ENCODE measurements at places on chromosomes 11 and 22. TPM values are rescaled to one million over a fixed set of nuclear protein-coding genes. Genes with fewer than 3 reads are reported as not detected.

The GNAZ gene
- total RNA-seq: 0.27 TPM

The SESN3 gene
- 8.4 TPM for total RNA-seq

The CD3D gene
- not detected for total RNA-seq

The GALR3 gene
- not detected for total RNA-seq

The C11orf16 gene
- not detected for total RNA-seq

The LIF gene
- 0.17 TPM for total RNA-seq

The TSPAN18 gene
- total RNA-seq: 0.04 TPM
